ENCODE measurements at places on chromosomes 5 and 9.

- DNase-seq: no peak
Measured at GRCh38 chr9:86369810-86370209, 15.6 kb upstream of the TUT7 start.

DNA sequence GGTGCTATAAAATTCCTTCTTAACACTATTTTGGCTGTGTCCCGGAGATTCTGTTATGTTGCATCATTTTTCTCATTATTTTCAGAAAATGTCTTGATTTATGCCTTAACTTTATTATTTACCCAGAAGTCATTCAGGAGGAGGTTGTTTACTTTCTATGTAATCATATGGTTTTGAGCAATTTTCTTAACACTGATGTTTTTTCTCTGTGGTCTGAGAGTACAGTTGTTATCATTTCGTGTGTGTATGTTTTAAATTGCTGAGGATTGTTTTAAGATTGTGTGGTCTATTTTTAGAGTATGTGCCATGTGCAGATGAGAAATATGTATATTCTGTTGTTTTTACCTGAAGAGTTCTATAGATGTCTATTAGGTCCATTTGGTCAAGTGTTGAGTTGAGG lies 498.1 kb upstream of the ZNF608 start:
- DNase-seq: no peak

GRCh38 chr5:159240301-159240870 lies 22.7 kb upstream of the UBLCP1 start:
- no peak for DNase-seq

- no peak for DNase-seq
Measured at GRCh38 chr9:101445353-101446029, 9.9 kb upstream of the ALDOB start.

DNA sequence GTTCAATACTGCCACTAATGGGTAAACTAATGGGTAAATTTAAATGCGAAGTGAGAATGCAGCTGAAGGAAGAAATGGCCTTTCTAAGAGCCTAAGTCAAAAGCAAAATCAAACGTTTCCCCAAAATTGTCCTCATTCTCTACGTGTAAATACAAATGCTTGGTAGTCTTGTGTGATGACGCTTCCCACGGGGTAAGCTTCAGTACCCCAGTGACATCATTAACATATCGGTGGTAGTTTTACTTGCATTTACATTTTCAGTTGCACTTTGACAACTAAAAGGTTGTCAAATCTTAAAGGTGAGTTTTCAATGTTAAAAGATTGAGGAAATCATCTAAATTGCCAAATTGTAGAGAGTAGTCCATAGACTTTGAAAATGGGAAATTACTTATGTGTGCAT lies 550.7 kb upstream of the CCNG1 start:
- no peak for DNase-seq

- no peak for DNase-seq
Measured at GRCh38 chr5:118441034-118441433, 547.3 kb downstream of the DTWD2 start.

DNA sequence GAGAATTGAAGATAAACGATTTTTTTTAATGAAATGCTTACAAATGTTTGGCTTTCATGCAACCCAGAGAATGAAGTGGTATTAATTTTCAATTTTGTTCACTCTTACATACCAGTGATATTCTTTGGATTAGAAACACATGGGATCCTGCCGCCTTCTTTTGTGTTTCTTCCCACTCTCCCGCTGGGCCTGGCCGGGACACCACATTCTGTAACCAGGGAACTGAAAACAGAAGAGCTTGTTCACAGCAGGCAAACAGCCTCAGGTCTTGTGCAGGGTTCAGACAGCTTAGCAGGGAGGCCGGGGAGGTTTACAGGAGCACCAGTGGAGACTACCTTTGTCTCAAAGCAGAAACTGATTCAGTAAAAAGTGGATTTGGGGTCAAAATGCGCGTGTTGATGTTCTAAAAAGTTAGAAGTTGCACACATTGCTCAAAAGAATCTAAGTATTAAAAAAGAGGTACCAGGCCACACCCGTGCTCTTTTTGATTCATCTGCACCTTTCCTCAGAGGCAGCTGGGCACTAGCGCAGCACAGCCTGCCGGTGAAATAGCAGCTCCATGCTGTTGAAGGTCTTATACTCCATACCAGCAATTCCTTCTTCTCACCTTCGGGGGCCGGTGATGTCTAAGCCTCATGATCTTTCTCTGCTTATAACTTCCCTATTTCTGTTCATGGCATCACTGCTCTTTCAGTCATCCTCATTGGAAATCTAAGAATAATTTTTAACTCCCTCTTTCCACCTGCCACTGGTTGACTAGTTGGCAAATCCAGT lies 67.1 kb downstream of the GRAMD2B start:
- DNase-seq: no peak

- no peak for DNase-seq
Measured at GRCh38 chr9:3238236-3238635, 287.6 kb downstream of the RFX3 start.

- DNase-seq: no peak
Measured at GRCh38 chr9:27181381-27181780, 72.4 kb downstream of the TEK start.

DNA sequence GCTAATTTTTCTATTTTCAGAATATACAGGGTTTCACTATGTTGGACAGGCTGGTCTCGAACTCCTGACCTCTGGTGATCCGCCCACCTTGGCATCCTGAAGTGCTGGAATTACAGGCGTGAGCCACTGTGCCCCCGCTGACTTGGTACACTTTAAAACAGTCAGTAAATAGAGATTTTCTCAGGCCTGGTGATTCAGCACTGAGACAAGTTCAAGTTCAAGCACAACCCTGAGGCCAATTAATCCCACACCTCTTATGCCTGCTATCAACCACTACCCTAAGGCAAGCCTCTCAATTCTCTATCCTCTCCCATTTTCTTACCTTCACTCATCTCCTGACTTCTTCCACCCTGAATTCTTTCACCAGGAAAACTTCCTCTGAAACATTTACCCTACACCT lies 18.9 kb downstream of the MUSK start:
- DNase-seq: no peak

DNA sequence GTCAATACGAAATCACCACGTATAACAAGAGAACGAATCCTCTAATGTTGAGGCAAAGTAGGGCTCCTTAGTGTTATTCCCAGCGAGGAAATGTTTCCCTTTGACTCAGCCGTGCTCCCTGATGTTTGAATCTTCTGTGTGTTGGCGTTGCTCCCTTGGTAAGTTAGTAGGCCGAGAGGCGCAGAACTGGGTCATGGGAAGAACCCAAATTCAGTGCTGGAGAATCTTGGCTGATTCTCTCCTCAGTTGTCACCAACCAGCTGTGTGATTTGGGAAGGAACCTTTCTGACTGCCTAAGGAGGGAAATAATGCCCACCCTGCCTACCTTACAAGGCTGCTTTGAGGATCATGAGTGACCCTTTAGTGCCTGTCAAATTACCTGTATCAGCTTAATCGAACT lies 22.5 kb downstream of the PRKACG start:
- DNase-seq: no peak

GRCh38 chr5:116402235-116402634 lies 172.4 kb downstream of the SEMA6A start:
- DNase-seq: no peak

- DNase-seq: no peak
Measured at GRCh38 chr9:133439337-133439736, 17.2 kb downstream of the ADAMTS13 start.

GRCh38 chr5:127580731-127581130 lies 63.3 kb downstream of the PRRC1 start:
- DNase-seq: no peak

- DNase-seq: no peak
Measured at GRCh38 chr9:30349526-30350513, 2034.6 kb upstream of the ACO1 start.

GRCh38 chr9:107547772-107548297 lies 58.3 kb upstream of the KLF4 start:
- no peak for DNase-seq

DNA sequence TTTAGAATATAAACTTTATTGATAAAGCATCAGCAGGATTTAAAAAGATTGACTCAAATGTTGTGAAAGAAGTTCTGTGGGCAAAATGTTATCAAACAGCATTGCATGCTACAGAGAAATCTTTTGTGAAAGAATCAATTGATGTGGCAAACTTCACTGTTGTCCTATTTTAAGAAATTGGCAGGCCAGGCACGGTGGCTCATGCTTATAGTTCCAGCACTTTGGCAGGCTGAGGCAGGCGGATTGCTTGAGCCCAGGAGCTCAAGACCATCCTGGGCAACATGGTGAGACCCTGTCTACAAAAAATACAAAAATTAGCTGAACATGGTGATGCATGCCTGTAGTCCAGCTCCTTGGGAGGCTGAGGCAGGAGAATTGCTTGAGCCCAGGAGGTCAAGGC lies 17.4 kb downstream of the ZBTB43 start:
- DNase-seq: no peak

GRCh38 chr9:126533926-126534310 lies 79.8 kb upstream of the LMX1B start:
- DNase-seq: no peak

DNA sequence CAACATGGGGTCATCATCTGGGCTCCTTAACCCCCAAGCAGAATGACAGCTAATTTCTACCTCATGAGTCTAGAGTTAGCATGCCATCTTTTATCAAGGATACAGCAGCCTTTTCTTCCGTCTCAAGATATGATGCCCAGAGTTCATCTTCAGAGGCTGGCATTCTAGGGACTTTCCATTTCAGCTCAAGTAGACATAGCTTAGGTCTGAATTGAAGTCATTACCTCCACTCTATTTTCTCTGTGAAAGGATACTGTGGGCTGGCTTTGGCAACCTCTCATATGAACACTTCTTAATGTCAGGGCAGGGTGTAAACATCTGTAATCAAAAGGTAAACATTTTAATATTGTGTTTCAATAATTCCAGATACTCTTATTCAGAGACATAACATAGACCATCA lies 535.7 kb downstream of the MAT2B start:
- DNase-seq: no peak

- no peak for DNase-seq
Measured at GRCh38 chr5:106417163-106417562, 1253.6 kb downstream of the EFNA5 start.

- no peak for DNase-seq
Measured at GRCh38 chr5:150176745-150177477, 10.3 kb downstream of the CDX1 start.

GRCh38 chr5:39178861-39179260 lies 40.5 kb downstream of the FYB1 start:
- DNase-seq: no peak

DNA sequence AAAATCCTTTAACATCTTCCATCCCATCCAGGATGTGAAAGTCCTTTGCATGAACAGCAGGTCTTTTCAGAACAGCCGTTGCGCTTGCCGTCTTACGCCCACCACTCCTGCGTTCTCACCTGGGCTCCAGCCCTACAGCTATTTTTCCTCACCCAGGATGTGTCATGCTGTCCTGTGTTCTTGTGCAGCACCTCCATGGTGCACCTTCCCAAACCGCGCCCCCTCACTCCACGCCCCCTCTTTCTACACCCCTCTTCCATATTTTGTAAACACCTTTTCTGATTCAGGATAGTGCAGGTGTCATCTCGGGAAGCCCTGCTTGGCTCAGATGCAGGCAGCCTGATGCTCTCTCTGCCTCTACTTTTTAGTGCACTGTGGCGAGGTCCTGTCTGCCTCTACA lies 18.4 kb downstream of the CAMK4 start:
- no peak for DNase-seq

- no peak for DNase-seq
Measured at GRCh38 chr5:137078171-137078665, 420.9 kb downstream of the SPOCK1 start.

DNA sequence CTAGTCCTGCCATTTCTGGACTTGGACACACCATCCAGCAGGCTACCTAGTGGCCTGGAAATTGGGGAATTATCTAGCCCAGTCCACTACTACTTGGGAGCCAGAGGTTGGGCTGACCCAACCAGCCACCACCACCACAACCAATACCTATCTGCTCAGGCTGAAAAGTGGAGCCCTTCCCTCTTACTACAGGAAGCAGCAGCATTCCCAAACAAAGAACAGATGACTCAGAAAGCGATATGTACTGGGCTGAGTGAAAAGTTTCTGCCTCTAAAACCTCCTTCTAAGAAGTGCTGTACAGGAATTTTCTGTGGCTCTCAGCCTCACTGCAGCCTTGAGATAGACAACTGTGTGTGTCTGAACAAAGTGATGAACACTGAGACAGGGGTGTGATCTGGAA lies 279.4 kb downstream of the CDH10 start:
- no peak for DNase-seq

DNA sequence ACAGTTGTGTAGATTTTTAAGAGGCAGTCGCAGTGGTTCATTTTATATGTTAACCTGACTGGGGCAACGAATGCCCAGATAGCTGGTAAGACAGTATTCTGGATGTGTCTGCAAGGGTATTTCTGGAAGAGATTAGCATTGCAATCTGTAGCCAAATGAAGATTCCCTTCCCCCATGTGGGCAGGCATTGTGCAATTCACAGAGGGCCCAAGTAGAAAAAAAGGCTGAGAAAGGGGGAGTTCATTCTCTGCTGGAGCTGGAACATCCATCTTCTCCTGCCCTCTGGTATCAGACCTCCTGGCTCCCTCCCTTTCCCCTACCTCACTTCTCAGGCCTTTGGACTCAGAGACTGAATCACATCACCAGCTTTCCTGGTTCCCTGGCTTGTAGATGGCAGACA lies 70.6 kb downstream of the TENT4A start:
- no peak for DNase-seq

GRCh38 chr5:100424787-100425186 lies 110.4 kb upstream of the FAM174A start:
- no peak for DNase-seq

DNA sequence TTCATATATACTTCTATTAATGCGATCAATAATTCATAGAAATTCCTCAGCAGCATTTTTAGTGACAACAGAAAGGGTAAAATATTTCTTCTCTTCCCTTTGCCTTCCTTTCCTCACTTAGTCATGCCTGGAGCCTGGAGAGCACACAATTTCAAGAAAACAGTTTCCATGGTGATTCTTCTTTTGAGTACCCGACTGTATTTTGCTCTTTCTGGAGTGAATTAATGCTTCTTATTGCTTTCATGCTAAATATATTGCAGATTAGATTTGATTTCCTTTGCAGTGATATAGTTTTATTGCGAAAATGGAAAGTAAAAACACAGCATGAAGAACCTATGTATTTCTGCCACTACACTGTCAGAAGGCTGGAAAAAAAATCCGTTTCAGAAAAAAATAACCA lies 153.5 kb downstream of the PPP2R2B start:
- DNase-seq: no peak

DNA sequence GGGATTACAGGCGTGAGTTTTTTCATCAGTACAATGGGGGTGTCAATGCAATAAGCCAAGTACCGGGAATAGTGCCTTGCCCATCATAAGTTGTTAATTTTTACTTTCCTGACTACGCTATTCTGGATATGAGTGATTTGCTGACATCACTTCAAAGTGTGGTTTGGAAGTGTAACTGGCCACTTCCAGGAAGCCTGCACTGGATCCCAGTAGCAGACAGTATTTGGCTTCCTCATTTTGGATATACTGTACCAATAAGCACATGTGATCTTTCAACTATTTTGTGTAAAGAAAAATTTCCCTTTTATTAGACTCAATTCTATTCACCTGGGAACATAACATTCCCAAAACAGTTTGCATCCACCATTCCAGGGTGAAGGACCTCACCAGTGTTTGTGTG lies 417.7 kb upstream of the KLF4 start:
- DNase-seq: no peak

All from naive B cell (primary cell).